Foreskin keratinocyte (primary cell): ENCODE measurements at places on chromosomes 11 and 22.

DNA sequence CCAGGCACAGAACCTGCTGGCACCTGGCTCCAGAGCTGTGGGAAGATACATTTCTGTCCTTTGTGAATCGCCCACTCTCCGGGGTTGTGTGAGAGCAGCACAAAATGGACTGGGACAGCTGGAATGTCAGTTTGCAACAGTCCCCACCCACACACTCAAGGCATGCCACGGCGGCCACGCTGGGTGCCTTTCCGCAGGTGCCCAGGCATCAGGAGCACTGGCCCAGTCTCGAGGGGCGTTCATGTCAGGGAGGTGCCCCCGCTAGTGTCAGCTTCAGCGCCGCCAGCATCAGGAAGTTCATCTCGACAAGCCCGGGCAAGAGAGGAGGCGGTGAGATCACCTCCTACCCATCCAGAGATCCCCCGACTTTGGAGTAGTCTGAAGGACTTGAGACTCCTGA is 2.1 kb downstream of the TP53AIP1 start:
- DNase-seq: peak; percentile 75

- no peak for DNase-seq
Measured at GRCh38 chr11:68982134-68982533, 1.3 kb upstream of the MRGPRD start.

- DNase-seq: no peak
Measured at GRCh38 chr11:71447791-71448256, 369 bp downstream of the DHCR7 start.

DNA sequence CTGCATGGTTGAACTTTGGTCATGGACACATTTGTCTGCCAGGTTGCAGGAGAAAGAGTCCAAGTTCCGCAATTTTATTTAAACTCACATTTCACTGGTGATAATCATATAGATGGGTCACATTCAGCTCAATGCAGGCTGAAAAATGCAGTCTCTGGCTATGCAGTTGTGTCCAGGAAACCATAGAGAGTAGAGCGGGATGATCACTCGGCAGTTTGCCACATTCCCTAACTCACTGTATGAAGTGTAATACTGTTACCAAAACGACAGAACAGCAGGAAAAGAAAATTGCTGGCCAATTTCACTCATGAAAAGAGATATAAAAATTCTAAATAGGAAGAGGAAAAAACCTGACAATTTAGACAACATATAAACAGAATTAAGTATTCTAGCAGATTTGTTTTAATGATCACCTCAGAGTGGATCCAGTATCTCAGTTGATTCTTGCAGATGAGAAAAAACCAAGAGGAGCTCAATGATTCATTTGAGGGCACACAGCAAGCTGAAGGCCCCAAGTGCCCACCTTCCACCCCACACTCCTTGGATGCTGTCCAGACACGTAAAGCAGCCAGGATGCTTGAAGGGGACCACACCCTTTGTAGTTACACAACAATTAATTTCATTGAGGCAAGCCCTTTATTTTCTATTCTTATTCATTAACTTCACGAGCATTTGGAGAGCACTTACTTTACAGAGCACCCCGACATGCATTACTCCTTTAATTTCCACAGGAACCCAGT is 422.3 kb downstream of the SOX6 start:
- DNase-seq: no peak

DNA sequence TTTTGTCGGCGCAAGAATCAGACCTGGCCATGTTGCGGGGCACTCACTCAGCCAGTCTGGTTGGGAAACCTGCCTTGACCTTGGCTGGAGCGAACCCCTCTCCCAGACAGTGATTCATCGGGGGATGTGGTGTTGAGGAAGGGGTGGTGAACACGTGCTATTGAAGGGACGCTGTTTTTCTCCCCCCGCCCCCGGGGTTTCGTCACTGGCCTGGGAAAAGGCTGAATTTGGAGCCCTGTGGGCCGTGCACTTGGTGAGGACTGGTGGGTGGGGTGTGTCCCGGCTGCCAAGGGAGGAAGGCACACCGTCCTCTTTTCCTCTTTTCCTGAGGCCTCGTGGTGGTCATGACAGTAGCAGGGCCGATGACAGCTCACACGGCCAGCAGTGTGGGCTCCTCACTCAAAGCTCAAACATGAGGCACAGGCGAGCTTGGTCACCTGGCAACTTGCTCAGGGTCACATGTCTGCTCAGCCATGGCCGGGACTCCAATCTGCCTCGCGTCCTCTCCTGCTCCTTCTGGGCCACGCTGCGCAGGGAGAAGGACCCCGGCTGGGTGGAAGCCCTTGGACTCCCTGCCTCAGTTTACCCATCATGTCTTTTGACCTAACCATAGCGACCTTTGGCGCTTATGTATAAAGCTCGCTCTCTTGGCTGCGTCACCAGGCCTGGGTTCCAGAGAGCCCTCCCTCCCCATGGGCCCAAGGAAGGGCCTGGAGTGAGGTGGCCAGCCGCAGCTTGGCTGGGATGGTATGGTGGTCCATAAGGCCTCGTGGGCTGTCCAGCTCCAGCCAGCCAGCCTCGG is 49.4 kb downstream of the SMIM38 start:
- no peak for DNase-seq

GRCh38 chr22:49719046-49719445 is 108.6 kb downstream of the BRD1 start:
- no peak for DNase-seq

DNA sequence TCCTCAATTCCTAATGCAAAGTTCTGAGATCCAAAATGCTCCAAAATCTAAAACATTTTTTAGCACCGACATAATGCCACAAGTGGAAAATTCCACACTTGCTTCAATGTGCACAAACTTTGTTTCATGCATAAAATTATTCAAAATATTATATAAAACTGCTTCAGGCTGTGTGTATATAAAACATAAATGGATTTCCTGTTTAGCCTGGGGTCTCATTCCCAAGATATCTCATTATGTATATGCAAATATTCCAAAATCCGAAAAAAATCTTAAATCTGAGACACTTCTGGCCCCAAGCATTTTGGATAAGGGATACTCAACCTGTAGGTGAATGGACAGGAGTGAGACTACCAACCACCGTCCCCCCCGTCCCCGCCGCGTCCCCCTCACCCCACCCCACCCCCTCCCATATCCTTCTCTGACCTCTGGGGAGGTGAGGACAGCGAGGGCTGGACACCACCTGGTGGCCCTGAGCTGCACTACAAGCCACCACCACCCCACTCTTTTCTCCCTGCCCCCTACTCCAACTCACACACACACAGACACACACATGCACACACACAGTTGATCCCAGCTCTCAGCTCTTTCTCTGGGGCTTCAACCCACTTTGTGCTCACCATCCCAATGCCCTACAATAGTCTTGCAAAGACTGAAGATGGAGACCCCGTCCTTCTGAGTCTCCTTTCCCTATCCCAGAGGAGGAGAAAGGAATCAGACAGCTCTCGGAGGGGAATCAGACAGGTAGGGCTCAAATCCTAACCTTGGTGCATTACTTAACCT is 101.0 kb downstream of the PDE2A start:
- DNase-seq: no peak

GRCh38 chr11:64675450-64676260 is 47.3 kb downstream of the NRXN2 start:
- DNase-seq: peak; percentile 64

DNA sequence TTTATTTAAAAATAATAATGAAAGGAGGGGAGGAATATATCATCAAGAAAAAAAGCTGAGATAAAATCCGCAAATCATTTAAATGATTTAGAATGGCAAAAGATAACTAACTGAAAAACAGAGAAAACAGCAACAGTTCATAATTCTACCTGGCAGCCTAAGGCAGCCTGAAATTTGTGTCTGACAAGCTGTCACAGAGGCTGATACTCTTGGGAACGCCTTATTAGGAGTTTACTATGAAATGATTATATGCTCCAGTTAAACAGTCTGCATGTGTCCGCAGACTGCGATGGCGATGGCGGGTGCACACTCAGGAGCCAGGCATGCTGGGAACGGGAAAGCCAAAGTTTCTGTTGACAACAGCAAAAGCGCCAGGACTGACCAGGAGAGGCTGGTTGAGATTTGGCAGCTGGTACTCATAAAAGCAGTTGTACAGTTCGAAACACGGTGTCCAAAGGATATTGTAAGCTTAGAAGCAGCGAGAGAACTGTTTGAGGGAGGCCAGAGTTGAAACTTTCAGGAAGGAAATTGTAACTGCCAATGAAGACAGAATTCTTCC is 172.9 kb upstream of the MPPED2 start:
- no peak for DNase-seq

DNA sequence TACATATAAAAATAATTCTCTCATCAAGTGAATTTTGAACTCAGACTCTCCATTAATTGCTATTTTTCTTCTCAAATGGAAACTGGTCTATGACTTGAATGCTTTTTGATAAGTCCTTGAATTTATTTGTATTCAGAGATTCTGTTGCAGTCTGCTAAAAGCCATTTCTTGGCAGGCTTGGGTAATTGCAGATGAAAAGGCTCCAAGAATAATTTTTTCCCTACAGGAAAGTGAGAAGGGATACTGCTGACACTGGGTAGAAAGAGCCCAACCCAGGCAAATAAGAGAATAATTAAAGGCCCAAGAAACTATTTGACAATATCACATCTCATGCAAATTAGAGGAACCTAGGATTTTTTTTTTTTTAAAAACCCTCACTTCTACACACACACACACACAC is 246.5 kb upstream of the DDI1 start:
- DNase-seq: no peak
